Epithelial cell of proximal tubule (primary cell): ENCODE measurements at places on chromosomes 12 and 14.

- DNase-seq: no peak
Observed at GRCh38 chr14:47149326-47149725, 497.7 kb upstream of the RPL10L start.

- DNase-seq: no peak
Observed at GRCh38 chr14:104803280-104803911, 2.5 kb downstream of the ZBTB42 start.

DNA sequence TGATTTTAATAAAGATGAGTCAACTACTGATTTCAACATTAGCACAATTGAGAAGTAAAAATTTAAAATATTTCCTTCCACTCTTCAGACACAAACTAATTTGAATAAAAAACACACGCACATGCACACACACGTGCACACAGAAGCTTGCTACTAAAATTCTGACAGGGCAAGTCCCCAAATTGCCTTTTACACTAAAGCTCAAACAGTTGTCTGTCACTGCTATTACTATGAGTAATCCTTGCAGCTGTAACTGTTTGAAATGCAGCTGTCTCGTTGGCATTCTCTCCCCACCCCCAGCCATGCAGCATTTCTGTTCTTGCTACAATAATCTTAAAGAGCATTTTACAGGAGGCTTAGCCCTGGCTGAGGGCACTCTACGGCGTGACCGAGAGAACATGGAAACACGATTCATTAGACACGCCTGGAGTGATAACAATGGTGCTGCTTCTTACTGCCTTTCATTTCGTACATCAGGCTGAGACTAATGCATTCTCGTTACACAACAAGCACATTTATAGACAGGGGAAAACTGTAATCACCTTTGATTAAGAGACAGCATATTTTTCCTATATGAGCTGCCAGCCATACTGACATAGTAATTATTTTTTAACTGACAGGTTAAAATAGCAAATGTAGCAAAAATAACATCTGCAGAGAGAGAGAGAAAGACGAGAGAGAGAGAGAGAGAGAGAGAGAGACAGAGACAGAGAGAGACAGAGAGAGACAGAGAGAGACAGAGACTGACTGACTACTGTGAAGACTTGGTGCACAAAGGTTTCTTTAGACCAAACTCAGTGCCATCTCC is 153.8 kb downstream of the MED13L start:
- no peak for DNase-seq

DNA sequence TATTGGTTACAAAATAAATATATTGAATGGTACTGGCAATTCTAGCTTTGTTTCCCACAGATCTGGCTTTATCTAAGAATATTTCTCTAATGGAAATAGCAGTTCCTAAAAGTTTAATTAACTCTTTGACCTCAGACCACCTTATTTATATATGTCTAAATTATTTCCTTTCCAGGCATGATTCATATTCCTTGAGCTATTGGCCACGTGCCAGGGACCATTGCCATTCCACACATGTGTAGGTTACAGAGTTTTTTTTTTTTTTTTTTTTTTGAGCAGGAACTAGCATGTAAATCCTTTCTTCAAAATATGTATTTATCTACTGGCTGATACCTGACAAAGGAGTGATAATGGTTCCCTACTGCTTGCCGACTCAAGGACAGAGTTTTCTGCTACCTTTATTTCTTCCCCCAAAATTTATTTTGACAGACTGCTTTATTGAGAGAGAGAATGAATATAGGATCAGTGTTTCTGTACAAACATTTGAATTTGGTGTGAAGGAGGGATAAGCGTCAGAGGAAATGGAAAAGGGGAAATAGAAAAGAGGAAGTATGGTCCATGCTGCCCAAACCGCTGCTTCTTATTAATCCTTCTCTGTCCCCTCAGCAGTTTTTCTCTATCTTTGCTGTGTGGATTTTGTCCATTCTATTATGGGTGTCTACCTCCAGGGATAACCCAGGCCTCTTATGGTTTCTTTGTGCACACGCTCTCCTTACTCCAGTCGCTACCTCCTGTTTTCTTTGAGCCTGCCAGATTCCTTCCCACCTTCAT is 36.4 kb downstream of the PDE3A start:
- DNase-seq: no peak

GRCh38 chr14:68703093-68703492 is 89.8 kb downstream of the ZFP36L1 start:
- DNase-seq: no peak

DNA sequence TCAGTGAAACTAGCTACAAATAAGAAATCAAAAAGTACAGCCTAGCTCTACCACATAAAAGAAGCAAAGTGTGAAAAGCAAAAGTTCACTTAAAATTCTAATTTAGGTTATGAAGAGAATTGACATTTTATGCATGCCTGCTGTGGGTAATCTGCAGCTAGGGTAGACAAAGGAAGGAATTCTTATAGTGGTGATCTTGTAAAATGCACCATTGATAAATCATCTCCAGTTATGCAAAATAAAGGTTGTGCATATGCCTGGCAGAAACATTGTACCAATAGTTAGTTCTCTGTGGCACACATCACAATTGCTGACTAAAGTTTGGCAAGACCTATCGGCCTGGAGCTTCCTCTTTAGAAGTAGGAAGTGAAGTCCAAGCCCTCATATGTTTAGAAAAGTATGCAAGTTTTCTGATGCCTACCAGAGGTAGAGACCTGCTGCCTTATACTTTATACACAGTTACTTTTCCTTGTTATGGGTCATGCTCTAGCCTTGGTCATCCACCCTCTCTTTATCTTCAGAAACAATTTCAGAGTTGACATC is 78.3 kb downstream of the TSHR start:
- no peak for DNase-seq

DNA sequence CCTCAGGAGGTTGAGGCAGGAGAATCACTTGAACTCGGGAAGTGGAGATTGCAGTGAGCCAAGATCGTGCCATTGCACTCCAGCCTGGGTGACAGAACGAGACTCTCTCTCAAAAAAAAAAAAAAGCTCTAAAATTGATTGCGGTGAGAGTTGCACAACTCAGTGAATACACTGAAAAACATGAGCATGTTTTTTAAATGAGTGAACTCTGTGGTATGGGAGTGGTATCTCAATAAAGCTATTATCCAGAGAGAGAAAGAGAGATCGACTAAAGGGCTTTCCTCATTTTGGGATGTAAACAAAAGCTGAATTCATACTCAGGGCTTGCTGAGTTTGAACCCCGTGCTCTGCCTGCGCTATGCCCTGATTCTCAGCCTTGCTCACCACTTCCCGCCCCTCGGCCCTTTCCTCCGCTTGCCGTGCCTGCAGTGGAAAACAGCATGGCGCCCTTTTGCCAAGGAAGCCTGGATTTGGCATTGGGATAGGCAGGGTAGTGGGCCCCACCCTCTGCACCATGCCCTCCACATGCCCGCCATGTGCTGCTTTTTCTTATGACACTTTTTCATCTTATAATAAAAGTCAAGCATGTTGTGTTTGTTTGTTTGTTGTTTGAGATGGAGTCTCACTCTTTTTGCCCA is 102.5 kb downstream of the LGMN start:
- no peak for DNase-seq

GRCh38 chr12:64653123-64653522 is 42.8 kb downstream of the RASSF3 start:
- no peak for DNase-seq
